ENCODE measurements at places on chromosomes 6 and 20. TPM values are rescaled to one million over a fixed set of nuclear protein-coding genes. Genes with fewer than 3 reads are reported as not detected.

- DNase-seq: no peak
Measured at GRCh38 chr6:10668126-10668917, 26.1 kb downstream of the C6orf52 start.

Gene DACT2
- total RNA-seq: 0.14 TPM

DNA sequence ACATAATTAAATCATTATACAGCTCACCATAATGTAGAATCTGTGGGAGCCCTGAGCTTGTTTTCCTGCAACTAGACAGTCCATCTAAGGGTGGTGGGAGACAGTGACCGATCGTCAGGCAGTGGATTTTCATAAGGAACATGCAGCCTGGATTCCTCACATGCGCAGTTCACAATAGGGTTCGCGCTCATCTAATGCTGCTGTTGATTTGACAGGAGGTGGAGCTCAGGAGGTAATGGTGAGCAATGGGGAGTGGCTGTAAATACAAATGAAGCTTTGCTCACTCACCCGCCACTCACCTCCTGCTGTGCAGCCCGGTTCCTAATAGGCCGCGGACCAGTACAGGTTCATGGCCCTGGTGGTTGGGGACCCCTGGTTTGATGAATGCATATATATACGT lies 141.5 kb downstream of the TBC1D7 start:
- DNase-seq: no peak

GRCh38 chr6:4743926-4744325 lies 32.3 kb upstream of the CDYL start:
- no peak for DNase-seq

Gene AVP
- not detected for total RNA-seq

- no peak for DNase-seq
Measured at GRCh38 chr6:3340894-3341293, 82.1 kb downstream of the PSMG4 start.

DNA sequence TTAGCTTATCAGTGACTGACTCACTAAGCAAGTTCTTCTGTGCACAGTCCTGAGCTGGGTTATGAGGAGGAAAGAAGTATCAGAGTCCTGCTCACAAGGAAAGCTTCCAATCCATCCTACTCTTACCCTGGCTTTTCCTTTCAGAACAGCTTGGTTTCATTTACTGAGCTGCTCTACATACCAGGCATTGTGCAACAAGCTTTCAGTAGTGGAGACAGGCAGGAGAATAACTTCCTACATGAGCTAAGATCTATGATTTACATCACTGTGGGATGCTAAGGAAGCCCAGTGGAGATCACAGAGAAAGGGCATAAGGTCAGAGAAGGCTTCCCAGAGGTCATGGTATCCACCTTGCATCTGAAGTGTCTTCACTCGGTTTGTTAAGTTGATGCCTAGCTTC lies 144.5 kb downstream of the MAP3K7 start:
- DNase-seq: no peak

Gene SYNDIG1
- not detected for total RNA-seq

DNA sequence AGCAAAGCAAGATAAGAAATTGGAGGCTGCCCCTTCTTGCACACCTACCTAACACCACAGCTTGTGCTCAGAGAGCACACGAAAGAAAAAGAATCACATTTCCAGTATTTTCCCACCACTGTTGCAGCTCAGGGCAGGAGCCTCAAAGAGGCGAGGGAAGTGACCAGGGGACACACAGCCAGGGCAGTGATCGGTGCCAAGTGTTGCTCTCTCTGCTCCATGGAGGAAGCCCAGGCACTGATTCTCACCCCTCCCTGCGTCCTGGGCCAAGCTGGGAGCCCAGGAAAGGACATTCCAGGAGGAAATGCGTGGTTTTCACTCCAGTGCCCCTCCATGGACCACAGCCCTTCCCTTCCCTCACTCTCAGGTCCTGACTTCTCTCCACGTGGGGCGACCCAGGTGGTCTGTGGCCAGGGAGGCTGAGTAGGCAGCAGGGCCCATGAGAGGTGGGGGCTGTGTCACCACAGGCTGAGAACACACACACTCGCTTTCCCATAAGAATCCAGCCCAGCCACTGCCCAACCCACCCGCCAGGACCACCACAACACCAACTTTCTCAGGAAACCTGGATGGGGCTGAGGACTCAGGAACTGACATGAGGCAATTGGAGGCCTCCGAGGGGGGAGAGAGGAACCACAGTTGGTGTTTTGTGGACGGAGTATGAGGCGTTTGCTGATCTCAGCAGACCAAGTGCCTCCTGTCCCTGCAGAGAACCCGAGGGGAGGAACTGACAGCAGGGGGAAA lies 81.7 kb upstream of the MAFB start:
- DNase-seq: no peak

DNA sequence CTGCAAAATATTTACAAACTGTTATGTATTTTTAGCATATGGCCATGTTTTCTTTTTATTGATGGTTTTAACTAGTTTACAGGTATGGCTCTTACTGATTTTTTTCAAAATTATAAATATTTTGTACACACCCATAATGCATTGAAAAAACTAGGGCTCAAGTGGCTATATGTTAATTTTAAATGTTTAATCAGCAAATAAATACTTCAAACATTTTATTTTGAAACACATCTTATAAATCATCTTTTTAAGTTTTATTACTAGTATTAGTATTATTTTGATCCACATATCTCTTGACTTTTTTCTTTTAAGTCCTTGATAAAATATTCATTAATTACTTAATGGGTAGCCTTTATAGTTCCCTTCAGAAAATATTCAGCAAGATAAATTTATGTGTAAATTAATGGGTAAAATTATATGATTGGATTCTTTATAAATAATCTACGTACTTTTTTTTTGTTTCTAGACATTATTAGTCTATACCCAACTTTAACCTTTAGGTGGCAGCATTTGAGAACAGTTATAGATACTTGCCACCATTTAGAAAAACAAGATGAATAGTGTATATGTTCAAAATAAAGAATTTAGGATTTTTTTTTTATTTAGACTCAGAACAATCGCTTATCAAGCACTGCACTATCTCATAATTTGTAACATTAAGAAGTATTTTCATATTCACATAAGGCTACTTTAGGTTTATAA lies 241.9 kb downstream of the ADGRB3 start:
- DNase-seq: no peak

Gene HSPA12B
- not detected for total RNA-seq

Gene RAD21L1
- 1.2 TPM for total RNA-seq

Data from activated T-cell treated with anti-CD3 and anti-CD28 coated beads, Interleukin-2, amount 50 U/mL, for 72 hours (primary cell).